NAMALWA (cell line): ENCODE measurements at places on chromosomes 2 and 18.

DNA sequence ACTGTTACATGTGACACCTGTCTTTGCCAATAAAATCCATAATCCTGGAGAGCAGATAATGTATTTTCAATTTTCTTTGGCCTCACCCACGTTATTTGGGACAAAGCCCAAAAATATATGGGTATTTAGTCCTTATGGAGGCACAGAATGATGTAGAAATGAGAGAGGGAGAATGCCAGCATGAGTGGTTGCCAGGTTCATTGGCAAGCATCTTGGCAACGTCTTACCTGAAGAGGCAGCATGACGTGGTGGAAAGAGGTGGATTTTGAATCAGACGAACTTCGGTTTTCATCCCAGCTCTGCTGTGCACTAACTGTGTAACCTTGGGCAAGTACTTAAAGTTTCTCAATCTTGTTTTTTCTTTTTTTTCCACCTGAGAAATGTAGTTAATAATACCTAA, 969.6 kb upstream of the PIK3C3 start:
- no peak for DNase-seq

GRCh38 chr2:41595240-41595639, 452.6 kb upstream of the PKDCC start:
- no peak for DNase-seq

DNA sequence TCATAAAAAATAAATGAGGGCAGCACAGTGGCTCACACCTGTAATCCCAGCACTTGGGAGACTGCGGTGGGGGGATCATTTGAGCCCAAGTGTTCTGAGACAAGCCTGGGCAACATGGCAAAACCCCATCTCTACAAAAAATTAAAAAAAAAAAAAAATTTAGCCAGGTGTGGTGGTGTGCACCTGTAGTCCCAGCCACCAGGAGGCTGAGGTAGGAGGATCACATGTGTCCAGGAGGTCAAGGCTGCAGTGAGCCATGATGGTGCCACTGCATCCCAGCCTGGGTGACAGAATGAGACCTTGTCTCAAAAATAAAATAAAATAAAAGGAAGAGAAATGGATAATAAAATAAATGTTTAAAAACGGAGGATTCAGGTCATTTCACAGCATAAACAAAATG, 113.5 kb downstream of the ATAD2B start:
- no peak for DNase-seq

DNA sequence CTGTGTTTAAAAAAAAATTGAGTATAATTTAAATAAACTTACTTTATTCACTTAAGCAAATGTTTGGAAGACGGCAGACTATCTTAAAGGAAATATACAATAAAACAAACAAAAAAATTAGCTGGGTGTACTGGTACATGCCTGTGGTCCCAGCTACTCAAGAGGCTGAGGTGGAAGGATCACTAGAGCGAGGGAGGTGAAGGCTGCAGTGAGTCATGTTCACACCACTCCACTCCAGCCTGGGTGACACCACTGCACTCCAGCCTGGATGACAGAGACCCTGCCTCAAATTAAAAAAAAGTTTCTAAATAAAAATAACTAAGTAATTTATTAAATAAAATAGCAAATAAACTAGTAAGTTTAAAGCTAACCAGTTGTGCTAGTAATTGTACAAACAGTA, 7.5 kb downstream of the PUM2 start:
- no peak for DNase-seq

DNA sequence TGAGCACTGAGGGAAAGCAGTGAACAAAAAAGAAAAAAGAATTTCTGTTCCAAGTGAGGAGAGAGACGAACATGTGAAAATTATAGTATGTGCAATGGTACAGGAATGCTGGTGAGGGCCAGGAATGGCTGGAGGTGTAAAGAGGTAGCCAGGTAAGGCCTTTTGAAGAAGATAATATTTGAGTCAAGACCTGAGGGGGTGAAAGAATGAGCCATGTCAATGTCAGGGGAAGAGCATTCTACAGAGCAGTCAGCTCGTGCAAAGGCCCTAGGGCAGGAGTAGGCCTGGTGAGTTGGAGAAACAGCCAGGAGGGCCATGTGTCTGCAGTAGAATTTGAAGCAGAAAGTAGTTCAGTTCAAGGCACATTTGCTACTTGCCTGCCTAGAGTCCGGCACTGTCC, 12.4 kb upstream of the RPL31 start:
- no peak for DNase-seq

DNA sequence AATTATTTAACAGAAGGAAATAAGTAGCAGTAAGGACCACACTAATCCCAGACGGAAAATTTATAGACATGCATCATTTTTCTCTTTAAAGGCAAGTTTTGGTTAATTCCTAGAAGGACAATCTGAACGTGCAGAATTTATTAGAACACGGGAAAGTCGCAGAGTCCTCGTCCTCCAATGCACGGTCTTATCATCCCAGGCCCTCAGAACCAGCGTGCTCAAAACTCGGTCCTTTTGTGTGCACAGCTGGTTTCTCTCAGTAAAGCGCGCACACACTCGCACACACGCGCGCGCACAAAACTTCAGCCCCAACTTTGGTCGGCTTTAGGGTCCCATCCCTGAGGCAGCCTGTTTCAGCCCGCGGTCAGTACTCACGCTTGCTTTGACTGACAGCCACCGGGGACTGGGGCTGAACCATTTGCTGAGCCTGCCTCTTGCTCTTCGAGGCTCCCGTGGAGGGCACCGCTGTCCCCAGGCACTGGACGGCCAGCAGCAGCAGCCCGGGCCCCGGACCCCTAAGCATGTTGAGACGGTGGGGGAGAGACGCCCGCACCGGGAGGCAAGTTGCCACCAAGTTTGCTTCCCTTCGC, 493 bp downstream of the FN1 start:
- DNase-seq: no peak

DNA sequence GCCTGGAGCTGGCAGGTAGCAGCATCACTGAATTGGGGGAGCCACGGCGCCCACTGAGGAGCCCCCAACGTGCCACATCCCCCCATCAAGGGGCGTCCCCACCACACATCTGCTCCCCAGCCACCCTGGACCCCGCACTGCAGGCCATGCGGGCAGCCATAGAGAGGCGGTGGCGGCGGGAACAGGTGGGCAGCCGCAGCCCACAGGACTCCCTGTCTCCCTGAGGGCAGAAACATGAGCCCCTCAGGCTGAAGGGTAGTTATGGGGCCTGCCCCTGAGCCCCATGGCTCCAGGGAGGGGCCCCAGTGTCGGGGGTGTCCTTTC, 26.6 kb downstream of the CROCC2 start:
- no peak for DNase-seq

DNA sequence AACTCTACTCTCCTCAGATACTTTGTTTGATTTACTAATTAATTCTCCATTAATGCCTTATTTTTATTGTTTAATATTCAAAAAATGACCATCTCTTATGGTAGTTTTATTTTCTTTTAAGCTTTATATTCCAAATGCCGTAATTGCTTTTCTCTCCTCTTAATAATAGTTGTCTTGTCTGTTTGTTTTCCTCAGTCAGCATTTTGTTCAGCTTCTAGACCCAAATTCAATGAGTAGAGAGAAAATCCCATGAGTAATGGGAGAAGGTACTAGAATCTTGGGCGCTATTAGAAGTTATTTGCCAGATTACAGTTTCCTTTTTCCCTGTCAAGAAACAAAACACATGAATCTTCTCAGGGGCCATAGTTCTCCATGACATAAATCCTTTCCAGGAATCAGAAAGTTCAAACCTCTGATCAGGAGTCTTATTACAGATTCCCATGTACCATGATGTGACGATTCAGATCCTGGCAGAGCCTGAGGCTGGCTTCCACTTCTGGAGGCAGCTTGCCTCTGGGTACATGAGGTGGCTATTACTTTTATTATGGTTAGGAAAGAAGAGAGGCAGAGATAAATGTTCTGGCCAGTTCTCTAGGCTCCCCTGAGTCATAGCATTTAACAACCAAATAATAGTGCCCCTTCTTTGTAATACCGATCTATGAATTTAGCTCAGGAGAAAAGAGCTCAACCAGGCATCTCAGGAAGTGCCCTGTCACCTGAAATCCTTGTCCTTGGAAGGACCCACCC, 485.1 kb upstream of the SETBP1 start:
- no peak for DNase-seq

- no peak for DNase-seq
Measured at GRCh38 chr2:186410802-186411201, 75.3 kb upstream of the ZC3H15 start.

- DNase-seq: peak; percentile 61
Measured at GRCh38 chr18:67217551-67218166, 298.9 kb downstream of the DSEL start.

GRCh38 chr18:74456017-74456348, 1.1 kb downstream of the DIPK1C start:
- no peak for DNase-seq

- DNase-seq: no peak
Measured at GRCh38 chr2:195368249-195369217, 288.5 kb upstream of the SLC39A10 start.

DNA sequence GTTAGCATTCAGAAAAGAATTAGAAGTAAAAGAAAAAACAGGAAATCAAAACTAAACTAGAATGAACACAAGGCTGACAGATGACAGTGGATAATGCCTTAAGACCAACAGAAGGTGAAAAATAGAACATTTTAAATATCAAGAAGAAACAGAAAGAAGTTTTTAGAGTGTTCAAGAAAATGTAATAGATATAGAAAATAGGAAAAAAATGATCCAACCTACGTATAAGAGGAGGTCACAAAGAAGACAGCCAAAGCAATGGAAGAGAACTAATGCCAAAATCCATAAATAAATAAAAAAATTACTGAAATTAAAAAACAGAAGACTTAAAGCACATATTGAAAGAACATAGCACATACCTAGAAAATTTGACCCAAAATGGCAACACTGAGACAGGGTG, 42.5 kb upstream of the EN1 start:
- DNase-seq: no peak

GRCh38 chr2:196504788-196505187, 134.7 kb upstream of the CCDC150 start:
- no peak for DNase-seq

- DNase-seq: no peak
Measured at GRCh38 chr18:75170916-75171315, 38.0 kb downstream of the PTGR3 start.

DNA sequence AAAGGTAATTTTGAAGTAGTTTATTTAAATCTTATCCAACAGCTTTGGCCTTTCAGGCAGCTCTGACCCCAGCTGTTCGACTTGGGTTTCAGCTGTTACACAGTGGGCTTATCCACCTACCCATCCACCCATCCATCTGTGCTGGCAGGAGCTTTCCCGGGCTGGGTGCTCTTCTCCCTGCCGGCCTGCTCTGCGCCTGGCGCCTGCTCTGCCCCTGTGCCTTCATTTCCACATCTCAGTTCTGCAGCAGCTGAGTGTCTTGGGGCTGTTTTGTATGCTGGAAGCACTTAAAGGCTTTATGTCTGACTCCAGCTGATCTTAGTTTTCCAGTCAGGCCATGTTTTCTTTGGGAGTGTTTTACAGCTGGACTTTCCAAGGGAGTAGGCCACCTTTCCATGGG, 24.2 kb downstream of the LDLRAD4 start:
- no peak for DNase-seq

GRCh38 chr2:8412082-8412481, 269.8 kb upstream of the ID2 start:
- DNase-seq: no peak

GRCh38 chr2:16032282-16033031, 92.1 kb downstream of the MYCN start:
- DNase-seq: no peak

DNA sequence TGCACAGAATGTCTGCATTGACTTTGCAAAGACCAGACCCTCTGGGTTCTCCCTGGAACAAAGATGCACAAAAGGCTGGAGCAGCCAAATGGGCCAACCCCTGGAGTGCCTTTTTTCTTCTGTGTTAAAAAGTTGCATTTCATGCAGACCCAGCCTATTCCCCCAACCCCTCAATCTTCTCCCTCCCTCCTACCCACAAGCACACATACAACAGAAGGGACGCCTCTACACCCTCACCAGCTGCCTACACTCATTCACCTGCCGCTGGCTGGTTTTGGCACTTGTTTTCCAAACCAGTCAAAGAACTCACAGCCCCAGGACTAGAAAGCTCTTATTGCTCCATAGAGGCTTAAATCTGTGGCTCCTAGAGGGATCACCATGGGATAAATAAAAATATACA, 16.6 kb downstream of the MARCHF4 start:
- no peak for DNase-seq

DNA sequence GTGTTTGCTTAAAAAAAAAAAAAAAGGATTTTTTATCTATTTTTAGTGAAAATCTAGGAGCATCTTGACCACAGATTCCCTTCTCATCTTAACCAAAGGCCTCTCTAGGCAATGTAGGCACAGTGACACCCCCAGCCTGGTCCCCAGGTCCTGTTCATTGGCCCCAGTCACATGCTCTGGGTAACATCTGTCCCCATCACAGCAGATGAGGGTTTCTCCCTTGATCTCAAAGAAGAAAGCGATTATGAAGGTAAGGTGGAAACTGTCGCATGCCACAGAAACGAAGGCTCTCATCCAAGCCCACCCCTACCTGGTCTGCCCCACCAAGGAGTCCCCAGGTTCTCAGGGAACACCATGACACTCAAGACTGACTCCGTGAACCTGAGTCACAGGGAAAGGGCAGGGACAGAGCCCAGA, 4.7 kb downstream of the HS6ST1 start:
- DNase-seq: no peak

DNA sequence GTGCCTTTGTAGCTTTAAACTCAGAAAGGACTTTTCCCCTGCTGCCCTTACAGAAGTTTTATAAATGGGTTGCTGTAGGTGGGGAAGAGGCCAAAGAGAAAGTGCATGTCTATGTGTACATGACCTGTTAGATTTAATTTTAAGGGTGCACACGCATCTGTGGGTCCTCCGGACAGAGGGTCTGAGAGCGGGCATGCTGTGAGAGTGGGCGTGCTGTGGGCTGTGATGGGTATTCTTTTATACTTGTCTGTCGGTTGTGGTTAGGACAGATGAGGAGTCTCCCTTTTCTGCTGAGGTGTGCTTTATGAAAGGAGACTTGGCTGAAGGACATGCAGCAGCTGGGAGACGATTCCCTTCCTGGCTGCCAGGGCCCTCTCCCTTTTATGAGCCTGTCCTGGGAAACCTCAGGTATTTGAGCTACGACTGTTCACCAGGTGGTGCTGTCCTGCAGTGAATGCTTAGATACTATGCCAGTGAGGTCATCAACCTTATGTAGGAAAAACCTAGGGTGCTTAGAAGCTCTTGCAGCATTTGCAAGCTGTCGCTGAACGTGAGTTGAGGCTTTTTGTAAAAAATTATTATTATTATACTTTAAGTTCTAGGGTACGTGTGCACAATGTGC, 67.5 kb downstream of the TANC1 start:
- DNase-seq: peak; percentile 16

DNA sequence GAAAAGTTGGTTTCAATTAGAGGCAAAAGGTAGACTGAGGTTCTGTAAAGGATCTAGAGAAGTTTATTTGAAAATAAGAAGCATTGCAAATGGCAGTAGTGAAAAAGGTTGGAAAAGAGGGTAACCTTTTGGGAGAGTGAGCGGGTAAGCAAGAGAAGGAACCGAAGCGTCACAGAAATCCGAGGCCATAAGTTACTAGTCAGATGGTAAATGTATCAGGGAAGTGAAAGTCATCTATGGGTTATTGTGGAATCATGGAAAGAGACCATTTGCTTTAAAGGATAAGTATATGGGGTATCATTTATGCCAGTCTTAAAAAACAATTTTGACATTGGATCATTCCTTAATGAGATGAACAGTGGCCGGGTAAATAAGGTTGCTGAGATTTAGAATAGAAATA, 30.5 kb downstream of the EML4 start:
- DNase-seq: no peak

- no peak for DNase-seq
Measured at GRCh38 chr2:40543381-40543780, 91.5 kb upstream of the SLC8A1 start.

- no peak for DNase-seq
Measured at GRCh38 chr2:36462311-36462935, 106.8 kb downstream of the CRIM1 start.

- no peak for DNase-seq
Measured at GRCh38 chr2:189502714-189503113, 61.4 kb downstream of the WDR75 start.
